ENCODE measurements at places on chromosomes 6 and 20. TPM values are rescaled to one million over a fixed set of nuclear protein-coding genes. Genes with fewer than 3 reads are reported as not detected.

GRCh38 chr6:136719280-136720044 lies 72.8 kb downstream of the MAP3K5 start:
- H3K4me3 ChIP-seq: no peak overlapping the region
- no peaks in the 10 kb centered on the region for H3K36me3 ChIP-seq
- no peak overlapping the region for H3K27ac ChIP-seq
- H3K4me1 ChIP-seq: no peaks in the 10 kb centered on the region

GRCh38 chr6:19605624-19606023 lies 231.5 kb upstream of the ID4 start:
- H3K4me1 ChIP-seq: no peaks in the 10 kb centered on the region
- no peak for DNase-seq
- no peaks in the 10 kb centered on the region for H3K27me3 ChIP-seq
- no peak overlapping the region for H3K4me3 ChIP-seq
- no peaks in the 10 kb centered on the region for H3K36me3 ChIP-seq

DNA sequence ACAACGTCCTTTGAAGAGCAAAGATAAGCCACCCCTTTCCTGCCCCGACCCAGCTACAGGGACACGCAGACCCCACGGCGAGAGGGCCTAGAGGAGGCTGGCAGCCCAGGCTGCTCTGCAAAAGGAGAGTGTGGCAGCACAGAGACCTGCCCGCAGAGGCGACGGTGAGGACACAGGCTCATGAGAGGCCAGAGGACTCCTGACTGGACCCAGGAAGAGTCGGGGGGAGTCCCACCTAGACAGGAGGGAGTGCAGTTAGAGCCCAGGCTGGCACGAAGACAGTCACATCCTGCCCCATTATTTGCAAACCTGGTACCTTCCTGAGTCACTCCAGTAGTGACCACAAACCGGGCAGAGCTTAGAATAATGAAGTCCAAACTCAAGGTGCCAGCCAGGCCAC lies 227.7 kb upstream of the CDH4 start:
- DNase-seq: no peak
- H3K4me3 ChIP-seq: no peak overlapping the region
- no peaks in the 10 kb centered on the region for H3K27me3 ChIP-seq
- no peaks in the 10 kb centered on the region for H3K4me1 ChIP-seq

GRCh38 chr6:37283268-37283667 lies 25.3 kb upstream of the TMEM217 start:
- no peaks in the 10 kb centered on the region for H3K27me3 ChIP-seq
- peaks cover 5% of the 10 kb centered on the region for H3K4me1 ChIP-seq
- peaks cover 13% of the 10 kb centered on the region for H3K36me3 ChIP-seq
- H3K4me3 ChIP-seq: no peak overlapping the region
- H3K27ac ChIP-seq: no peak overlapping the region

The NOTCH4 gene
- polyA plus RNA-seq: 0.42 TPM

The PGBD1 gene
- 5.5 TPM for polyA plus RNA-seq
